ENCODE measurements at places on chromosomes 6 and 20. TPM values are rescaled to one million over a fixed set of nuclear protein-coding genes. Genes with fewer than 3 reads are reported as not detected.

The BPIFB1 gene
- total RNA-seq = not detected

The CENPW gene
- 28.9 TPM for total RNA-seq

- H3K4me1 ChIP-seq = peaks cover 25% of the 10 kb centered on the region
- DNase-seq = peak; percentile 98
- peak overlapping the region; percentile 93 for H3K27ac ChIP-seq
- H3K4me3 ChIP-seq = peak overlapping the region; percentile 57
- no peaks in the 10 kb centered on the region for H3K36me3 ChIP-seq
- H3K27me3 ChIP-seq = no peaks in the 10 kb centered on the region
These were observed 130.5 kb downstream of the CEBPB start for GRCh38 chr20:50320901-50321796.

- peaks cover 9% of the 10 kb centered on the region for H3K27me3 ChIP-seq
- H3K4me1 ChIP-seq = no peaks in the 10 kb centered on the region
- no peaks in the 10 kb centered on the region for H3K36me3 ChIP-seq
These were observed 367.9 kb upstream of the SLC35B3 start for GRCh38 chr6:8803181-8803760.

- peaks cover 25% of the 10 kb centered on the region for H3K4me1 ChIP-seq
- no peaks in the 10 kb centered on the region for H3K27me3 ChIP-seq
- DNase-seq = peak; percentile 30
- H3K4me3 ChIP-seq = peak overlapping the region; percentile 82
- peaks cover 7% of the 10 kb centered on the region for H3K36me3 ChIP-seq
- H3K27ac ChIP-seq = no peak overlapping the region
These were observed 630 bp downstream of the PPP2R5D start for GRCh38 chr6:42984924-42985475.

DNA sequence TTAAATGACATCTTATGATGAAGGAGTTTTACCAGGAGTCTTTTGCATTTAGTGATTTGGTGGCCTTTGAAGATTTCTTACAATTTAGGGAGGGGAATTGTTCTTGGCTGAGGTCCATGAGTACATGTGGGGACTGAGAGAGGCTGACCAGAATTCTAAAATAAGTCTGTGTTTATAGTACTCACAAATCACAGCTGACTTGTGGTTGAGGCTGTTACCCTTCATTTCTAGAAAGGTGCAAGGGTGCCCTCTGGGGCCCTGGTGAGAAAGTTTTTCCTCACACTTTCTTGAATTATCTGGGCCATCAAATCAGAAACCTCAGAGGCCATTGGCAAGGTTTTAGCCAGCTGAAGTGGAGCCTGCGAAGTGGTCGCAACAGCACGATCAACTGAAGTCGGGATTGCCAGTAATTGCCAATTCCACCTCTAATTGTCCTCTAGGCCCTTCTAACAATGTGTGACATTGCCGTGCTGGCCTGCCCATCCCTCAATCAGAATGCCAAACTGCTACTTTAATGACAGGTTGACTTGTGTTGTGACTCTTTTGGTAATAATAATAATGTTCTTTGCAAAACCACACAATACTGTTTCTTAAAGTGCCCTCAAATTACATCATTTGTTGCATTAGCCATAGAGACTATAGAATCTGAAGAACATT, 221.6 kb downstream of the OGFRL1 start:
- H3K27ac ChIP-seq = no peak overlapping the region
- H3K4me3 ChIP-seq = no peak overlapping the region
- H3K36me3 ChIP-seq = no peaks in the 10 kb centered on the region
- DNase-seq = peak; percentile 60
- no peaks in the 10 kb centered on the region for H3K27me3 ChIP-seq
- no peaks in the 10 kb centered on the region for H3K4me1 ChIP-seq

- DNase-seq = no peak
- H3K36me3 ChIP-seq = no peaks in the 10 kb centered on the region
- H3K4me3 ChIP-seq = peak overlapping the region; percentile 68
- H3K27me3 ChIP-seq = no peaks in the 10 kb centered on the region
These were observed 17.3 kb upstream of the ID1 start for GRCh38 chr20:31587545-31588389.

- no peak for DNase-seq
- peaks cover 57% of the 10 kb centered on the region for H3K27me3 ChIP-seq
- no peaks in the 10 kb centered on the region for H3K36me3 ChIP-seq
These were observed at the start of gene SNAP91 for GRCh38 chr6:83708970-83709747. SNAP91 (minus strand) TSS chr6:83709101; CDS start chr6:83707927, 1,174 bp downstream.

DNA sequence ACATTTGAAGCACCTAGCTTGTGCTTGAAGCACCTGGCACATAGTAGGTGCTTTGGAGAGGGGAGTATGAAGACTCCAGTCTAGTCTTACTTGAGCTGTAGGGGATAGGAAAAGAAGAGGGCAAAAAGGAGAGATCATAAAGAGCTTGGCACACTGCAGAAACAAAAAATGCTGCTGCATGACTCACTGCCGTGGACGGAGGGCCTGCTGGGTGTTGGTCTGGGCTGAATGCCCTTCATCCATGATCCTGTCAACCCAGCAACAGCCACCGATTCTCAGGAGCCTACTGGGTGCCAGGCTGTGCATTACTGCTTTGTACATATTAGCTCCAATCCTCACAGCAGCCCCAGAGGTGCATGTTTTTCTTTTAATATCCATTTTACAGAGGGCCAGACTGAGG, 6.0 kb downstream of the PDYN start:
- H3K4me1 ChIP-seq = no peaks in the 10 kb centered on the region
- no peak overlapping the region for H3K4me3 ChIP-seq
- peak; percentile 41 for DNase-seq
- no peak overlapping the region for H3K27ac ChIP-seq
- peaks cover 77% of the 10 kb centered on the region for H3K27me3 ChIP-seq

DNA sequence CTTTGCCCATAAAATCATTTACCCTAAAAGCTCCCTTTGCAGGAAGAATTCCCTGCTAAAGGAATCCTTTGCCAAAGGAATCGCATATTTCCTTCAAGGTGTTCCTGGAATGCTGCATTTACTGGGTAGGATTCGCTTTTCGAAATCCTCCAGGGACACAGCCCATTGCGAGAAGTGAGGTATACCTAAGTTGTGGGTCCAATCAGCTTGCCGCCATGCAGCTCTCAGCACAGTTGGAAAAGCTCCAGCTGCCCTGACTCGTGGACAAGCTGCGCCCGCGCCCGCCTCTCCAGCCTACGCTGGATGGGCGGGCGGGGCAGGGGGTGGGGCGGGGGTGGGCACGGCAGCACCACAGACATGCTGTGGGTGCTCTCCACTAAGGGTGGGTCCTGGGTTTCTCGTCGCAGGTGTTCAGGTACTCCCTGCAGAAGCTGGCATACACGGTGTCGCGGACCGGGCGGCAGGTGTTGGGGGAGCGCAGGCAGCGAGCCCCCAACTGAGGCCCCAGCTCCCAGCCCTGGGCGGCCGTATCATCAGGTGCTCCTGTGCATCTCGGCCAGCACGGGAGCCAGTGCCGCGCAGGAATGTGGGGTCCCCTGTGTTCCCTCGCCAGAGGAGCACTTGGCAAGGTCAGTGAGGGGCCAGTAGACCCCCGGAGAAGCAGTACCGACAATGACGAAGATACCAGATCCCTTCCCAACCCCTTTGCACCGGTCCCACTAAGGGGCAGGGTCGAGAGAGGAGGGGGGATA, 1.4 kb downstream of the NNAT start:
- DNase-seq = no peak
- peaks cover 15% of the 10 kb centered on the region for H3K36me3 ChIP-seq
- H3K4me1 ChIP-seq = peaks cover 29% of the 10 kb centered on the region
- no peaks in the 10 kb centered on the region for H3K27me3 ChIP-seq
- no peak overlapping the region for H3K27ac ChIP-seq

DNA sequence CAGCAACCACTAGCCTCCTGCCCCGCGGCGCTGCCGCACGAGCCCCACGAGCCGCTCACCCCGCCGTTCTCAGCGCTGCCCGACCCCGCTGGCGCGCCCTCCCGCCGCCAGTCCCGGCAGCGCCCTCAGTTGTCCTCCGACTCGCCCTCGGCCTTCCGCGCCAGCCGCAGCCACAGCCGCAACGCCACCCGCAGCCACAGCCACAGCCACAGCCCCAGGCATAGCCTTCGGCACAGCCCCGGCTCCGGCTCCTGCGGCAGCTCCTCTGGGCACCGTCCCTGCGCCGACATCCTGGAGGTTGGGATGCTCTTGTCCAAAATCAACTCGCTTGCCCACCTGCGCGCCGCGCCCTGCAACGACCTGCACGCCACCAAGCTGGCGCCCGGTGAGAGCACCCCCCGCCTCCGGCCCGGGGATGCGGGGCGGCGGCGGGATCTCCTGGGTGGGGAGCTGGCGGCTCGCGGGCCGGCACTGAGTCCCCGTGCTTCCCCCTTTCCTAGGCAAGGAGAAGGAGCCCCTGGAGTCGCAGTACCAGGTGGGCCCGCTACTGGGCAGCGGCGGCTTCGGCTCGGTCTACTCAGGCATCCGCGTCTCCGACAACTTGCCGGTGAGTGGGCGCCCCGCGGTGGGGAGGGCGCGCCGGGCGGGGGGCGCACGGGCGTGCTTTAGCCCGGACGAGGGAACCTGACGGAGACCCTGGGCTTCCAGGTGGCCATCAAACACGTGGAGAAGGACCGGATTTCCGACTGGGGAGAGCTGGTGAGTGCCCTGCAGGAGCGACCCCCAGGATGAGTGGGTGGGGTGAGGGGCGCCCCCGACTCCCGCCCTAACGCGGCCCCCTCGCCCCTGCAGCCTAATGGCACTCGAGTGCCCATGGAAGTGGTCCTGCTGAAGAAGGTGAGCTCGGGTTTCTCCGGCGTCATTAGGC, 585 bp downstream of the PIM1 start:
- H3K36me3 ChIP-seq = peaks cover 39% of the 10 kb centered on the region
- peaks cover 13% of the 10 kb centered on the region for H3K4me1 ChIP-seq
- H3K27ac ChIP-seq = peak overlapping the region; percentile 78
- peak overlapping the region; percentile 80 for H3K4me3 ChIP-seq
- DNase-seq = peak; percentile 44

DNA sequence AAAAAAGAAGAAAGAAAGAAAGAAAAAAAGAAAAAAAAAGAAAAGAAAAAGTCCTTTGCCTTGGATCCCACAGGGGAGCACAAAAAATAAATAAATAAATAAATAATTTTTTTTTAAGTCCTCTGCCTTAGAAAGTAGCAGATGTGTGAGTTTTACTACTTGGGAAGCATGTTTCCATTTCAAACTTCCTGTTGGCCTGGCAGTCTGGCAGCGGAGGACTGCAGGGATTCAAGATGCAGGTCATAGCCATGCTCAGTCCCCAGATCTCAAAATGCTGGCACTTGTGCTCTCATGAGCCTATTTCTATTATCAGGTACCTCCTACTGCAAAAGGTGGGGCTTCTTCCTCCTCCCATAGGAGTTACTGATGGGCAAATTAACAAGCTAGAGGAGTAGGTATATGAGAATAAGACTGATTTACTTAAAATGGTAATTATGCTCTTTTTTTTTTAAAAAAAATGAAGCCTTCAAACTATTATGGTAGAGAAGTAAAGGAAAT, 54.2 kb upstream of the MAP7 start:
- H3K4me3 ChIP-seq = no peak overlapping the region
- peaks cover 32% of the 10 kb centered on the region for H3K4me1 ChIP-seq
- no peaks in the 10 kb centered on the region for H3K36me3 ChIP-seq
- DNase-seq = no peak
- H3K27ac ChIP-seq = no peak overlapping the region

- no peak overlapping the region for H3K27ac ChIP-seq
- no peaks in the 10 kb centered on the region for H3K36me3 ChIP-seq
- no peak for DNase-seq
- peaks cover 17% of the 10 kb centered on the region for H3K4me1 ChIP-seq
These were observed 86.6 kb upstream of the BMP2 start for GRCh38 chr20:6680854-6681253.

Data from PC-3 (cell line).